ENCODE measurements at places on chromosomes 11 and 22.

DNA sequence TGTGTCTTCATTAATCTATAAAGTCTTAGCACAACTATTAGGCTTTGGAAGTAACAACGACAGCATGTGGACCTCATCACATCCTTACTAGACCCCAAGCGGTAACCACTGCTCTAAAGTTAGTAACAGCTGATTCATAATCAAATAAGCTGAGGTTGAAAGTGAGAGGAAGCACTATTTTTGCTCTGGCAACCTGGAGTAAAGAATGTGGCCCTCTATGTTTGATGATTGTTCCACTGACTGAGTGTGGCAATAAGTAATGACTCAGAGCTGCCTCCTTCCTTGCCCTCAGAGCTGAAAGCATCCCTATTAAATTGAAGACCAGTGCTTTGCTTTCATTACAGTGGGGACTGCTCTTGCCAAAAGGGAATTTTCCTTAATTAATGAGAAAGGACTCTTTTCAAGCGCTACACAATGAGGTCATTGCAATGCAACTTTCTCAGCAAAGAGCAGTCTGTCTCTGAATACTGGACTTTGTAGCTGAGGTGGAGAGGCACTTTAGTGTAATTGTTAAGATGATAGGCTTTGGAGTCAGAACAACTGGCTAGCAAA lies 906.1 kb upstream of the RAG2 start:
- peak; percentile 90 for DNase-seq

- DNase-seq, result no peak
Measured at GRCh38 chr22:21038405-21038804, 6.0 kb upstream of the SLC7A4 start.

GRCh38 chr22:19128009-19128401 lies 3.1 kb upstream of the TSSK2 start:
- no peak for DNase-seq

- DNase-seq, result no peak
Measured at GRCh38 chr11:11581481-11581880, 40.3 kb downstream of the GALNT18 start.

DNA sequence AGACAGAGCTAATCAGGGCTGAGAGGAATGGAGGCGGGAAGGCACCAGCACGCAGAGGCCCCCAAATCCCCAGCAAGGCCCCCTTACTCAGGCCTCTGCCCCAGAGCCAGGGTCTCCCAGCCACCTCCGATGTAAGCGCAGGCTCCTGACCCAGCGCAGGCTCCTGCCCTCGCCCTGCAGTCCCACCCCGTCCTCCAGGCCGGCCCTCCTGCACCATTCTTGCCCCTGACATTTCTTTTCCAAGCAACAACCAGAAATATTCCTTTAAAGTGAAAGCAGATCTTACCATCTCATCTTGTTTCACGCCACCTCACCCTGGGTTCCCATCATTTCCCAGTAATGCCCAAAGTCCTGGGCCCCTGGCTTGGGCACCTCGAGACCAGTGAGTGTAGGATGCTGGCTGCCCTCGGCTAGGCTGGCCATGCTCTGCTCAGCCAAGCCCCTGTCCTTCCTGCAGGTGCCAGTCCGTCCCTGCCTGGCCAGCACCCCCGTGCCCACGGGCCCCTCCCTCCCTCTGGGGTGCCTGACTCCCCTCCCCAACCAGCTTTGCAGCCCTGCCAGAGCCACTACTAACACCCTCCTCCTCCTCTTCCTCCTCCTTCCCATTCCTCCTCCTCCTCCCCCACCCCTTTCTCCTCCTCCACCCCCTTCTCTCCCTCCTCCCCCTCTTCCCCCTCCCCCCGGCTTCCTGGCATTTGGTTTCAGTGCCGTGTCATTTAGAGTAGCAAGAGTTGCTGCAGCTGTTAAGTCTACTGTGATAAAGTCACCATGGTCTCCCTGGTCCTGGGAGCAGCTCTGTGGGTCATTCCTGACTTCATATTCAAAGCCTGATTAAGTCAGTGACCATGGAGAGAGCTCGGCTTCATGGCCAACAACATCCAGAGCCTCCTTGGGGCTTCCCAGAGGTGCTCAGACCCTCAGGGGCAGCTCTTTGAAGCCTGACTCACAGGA lies 78.7 kb downstream of the PIWIL3 start:
- no peak for DNase-seq

GRCh38 chr11:122882857-122883645 lies 492 bp downstream of the JHY start:
- peak; percentile 20 for DNase-seq

- DNase-seq, result peak; percentile 36
Measured at GRCh38 chr22:31977141-31977841, 33.0 kb downstream of the YWHAH start.

DNA sequence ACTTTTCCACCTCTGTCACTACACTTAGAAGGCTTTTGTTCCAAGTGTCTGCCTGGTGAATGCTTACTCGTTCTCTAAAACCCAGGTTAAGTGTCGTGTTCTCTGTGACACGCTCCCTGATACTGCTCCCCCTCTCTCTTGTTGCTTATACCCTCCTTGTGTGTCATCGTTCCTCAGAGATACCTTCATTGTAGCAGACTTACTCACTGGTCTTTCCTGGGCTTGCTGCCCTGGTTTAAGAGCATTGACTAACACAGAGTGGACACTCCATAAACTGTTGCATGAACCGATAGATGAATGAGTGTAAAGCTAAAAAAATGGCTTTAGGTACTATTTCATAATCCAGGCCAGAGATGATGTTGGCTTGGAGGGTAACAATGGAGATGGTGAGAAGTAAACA lies 171.3 kb downstream of the GRIK4 start:
- DNase-seq, result peak; percentile 44

DNA sequence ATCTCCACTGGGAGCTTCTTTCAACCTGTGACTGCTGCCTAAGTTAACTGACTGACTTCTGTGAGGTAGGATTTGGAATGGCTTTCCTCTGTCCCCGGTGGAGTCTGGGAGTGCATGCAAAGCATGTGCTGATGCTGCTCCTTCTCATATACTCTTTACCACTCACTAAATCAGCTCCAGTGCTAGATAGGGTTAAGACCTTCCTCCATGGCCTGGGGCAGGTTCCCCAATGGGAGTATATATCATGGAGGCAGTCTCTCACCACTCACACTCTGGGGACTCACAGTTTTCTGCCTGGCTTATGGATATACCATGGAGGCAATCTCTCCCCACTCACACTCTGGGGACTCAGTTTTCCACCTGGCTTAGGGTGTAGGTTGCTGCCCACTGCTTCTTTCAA lies 10.1 kb upstream of the FANCF start:
- DNase-seq, result no peak

- DNase-seq, result no peak
Measured at GRCh38 chr11:57543593-57543992, 6.2 kb downstream of the SMTNL1 start.

DNA sequence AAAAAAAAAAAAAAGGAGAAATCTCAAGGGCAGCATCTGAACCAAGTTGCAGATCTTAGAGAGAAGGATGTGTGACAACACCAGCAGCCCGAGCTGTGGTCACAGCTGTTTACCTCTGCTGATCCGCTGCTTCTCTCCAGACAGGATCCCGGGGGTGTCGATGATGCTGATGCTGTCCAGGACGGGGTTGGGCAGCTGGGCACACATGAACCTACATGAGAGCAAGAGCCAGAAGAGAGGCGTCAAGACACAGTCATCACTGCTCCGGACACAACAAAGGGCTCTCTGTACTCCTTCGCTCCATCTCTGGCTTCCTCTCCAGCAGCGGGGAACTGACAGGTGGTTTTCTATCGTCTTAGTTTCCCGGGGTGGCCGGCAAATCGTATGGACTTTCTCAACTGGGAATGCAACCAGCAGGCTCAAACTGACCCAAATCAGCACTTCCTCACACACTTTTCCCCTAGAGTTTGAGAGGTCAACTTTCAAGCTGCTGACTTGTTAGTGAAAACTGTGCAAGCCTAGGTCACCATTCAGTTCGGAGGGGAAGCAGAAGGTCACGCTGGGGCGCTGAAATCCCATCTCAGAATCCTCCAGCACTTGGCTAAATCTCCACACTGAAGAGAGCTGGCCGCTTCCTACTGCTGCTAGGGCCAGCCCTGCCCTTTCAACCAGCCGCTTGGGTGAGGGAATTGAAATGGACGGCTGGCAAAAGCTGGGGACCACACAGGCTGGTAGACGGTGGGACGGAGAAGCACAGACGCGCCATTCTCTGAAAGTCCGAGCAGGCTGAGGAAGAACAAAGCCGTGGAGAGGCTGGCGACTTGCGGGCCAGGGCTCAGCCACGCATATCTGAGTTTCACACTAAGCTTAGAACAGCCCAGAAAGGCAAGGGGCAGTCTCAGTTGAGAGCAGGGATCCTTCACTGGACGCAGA lies 3.8 kb downstream of the EHD1 start:
- DNase-seq, result no peak

DNA sequence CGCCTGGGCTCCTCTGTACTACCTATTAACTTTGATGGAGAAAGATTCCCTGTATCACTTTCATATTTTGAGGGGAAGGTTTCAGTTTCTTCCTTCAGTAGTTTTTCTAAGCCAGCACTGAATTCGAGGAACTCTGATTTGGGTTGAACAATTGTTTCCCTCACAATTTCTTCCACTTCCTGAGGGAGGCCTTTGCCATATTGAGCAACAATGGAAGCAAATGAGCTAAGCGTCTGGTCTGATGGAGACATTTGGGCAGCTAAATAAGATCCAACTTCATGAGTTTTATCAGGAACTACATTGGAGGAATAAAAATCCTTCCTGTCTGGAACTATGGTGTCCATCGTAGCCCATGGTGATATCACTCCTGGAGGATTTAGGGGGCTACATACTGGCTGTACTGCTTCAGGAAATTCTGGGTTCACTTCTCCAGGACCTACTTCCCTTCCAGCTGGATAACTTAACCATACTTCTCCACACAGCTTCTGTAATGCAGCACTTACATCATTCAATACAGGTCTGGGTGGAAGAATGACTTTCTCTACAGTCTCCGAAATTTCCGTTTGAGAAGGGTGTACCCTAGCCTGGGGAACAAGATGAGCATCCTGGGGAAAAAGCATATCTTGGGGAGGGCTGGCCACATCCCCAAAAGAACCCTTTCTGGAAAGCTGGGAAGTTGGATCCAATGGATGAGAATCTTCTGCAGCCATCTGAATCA lies 38.9 kb upstream of the CCDC89 start:
- no peak for DNase-seq

DNA sequence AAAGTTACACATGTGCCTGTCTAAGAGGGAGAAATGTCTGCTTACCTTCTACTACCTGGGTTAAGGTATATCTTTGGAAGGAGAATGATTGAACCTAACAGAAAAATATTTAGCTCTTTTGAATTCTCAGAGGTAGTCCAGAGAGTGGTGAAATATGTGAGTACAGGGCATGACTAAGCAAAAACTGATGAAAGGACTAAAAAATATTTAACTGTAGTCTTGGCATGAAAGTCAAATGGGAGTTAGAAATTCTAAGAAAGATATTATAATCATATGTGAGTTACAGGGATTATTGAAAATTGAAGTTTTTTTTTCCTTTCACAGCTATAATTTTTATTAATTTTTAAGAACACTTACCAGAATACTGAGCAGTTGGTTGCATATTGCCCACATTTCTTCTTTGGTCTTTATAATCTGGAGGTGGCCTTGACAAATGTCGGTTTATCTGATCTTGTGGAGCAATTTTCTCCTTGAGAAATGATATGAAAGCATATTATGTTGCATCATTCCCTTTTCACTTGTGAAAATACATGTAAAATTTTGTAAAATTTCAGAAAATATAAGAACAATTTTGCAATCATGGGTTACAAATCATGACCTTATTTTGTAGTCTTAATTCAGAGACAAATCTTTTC lies 61.4 kb upstream of the MTMR2 start:
- no peak for DNase-seq

DNA sequence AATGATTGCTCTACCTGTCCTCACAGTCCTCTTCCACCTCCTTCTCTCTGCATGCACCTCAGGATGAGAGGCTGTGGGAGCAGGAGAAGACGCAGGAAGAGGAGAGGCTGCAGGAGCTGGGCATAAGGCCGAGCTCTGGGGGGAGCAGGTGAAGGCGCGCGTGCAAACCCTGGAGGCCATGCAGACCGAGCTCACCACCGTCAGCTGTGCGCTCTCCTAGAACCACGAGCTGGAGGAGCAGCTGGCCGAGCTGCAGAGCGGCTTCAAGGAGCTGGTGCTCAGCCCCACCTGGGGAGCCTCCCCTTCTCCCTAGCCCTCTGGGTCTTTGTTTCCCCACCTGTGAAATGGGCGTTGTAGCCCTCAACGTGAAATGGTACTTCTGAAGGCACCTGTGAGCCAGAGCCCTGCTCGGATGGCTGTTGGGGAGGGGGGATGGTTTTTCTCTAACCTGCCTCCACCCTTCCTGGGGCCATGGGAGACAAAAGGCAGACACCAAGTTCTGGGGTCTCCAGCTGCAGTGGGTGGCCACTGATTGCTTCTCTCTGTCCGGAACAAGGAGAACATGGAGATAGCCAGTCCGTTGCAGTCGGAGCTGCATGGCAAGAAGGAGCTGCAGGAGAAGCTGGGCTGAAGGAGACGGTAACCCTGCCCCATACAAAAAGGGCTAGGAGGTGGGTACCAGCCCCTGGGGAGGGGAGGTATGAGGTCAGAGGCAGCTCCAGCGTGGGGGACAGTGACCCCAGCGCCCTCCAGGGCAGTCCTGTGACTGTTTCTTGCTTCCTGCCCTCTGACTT lies 65.2 kb upstream of the A4GALT start:
- no peak for DNase-seq

- DNase-seq, result no peak
Measured at GRCh38 chr11:121741761-121742361, 289.1 kb upstream of the SORL1-AS1 start.

DNA sequence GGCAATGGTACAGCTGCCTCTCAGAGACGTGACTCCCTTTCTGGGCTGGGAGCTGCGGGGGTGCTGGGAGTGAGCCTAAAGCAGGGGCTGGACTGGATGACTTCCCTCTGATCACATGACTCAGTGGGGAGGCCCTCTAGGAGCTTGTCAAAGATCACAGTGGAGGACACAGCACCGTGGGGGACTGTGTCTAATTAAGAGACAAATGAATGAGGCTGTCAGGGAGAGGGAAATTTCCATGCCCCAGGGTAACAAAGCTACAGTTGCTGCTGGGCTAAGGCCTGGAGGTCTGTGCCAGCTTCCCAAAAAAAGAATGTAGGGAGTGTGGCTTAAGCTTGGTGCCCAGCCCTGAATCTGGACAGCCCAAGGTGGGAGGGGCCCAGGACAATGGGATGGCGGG lies 262.8 kb upstream of the PLET1 start:
- no peak for DNase-seq

- no peak for DNase-seq
Measured at GRCh38 chr22:17921871-17922821, 102.2 kb downstream of the MICAL3 start.

- DNase-seq, result peak; percentile 92
Measured at GRCh38 chr11:78419327-78419726, 1.7 kb upstream of the GAB2 start.

DNA sequence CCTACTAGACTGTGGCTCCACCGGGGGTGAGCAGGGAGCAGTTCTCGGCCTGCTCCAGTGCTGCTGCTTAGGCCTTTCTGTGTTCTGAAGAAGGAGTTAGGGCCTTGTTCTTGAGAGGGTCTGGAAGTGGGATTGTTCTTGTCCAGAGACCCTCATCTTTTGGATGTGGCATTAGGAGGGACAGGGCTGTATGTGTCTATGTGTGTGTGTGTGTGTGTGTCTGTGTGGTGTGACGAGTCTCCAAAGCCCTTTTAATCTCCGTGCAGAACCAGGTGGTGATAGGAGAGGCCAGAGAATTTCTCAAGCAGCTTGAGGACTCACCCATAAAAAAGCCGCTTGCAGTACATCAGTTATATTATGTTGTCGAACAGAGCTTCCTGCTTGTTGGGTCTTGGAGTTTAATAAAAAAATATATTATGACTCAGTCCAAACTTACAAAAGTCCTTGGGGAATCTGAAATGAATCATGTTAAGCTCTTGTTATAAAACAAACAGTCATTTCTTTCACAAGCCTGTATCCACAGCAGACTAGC lies 196.5 kb downstream of the TENM4 start:
- peak; percentile 86 for DNase-seq

All from HS-5 (cell line).